Common myeloid progenitor, CD34-positive (primary cell): ENCODE measurements at places on chromosomes 13 and 19.

DNA sequence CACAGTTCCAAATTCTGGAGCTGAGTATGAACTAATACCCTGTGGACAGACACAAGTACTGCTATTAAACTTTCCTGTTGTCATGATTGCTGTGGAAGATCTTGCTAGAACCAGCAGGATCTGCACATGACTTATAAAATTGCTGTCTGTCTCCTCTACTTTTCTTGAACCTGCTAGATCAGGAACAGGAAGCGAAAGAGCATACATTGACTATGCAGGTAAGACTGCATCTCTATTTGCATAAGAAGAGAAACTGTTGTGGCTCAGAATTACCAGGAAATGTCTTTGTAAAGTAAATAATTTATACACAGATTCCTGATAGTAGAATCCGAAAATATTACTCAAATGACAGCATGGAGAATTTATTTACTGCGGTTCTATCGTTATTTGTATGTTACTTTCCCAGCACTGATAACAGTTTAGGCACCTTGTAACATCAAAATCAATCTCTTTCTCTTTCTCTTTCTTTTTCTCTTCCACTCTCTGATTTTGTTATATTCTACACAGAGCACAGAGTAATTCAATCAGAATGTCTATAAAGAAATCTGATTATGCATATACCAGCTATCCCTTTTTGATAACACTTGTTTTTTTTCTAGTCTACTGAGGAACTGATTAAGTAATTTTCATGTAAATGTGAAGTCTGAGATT lies 226.5 kb downstream of the MYO16 start:
- no peaks in the 10 kb centered on the region for H3K4me1 ChIP-seq
- H3K4me3 ChIP-seq = no peak overlapping the region
- H3K27ac ChIP-seq = no peak overlapping the region
- H3K36me3 ChIP-seq = no peaks in the 10 kb centered on the region
- no peak for DNase-seq
- H3K27me3 ChIP-seq = no peaks in the 10 kb centered on the region

GRCh38 chr13:27965740-27966640 lies 3.1 kb downstream of the CDX2 start:
- peaks cover 48% of the 10 kb centered on the region for H3K27me3 ChIP-seq
- H3K27ac ChIP-seq = no peak overlapping the region
- H3K4me1 ChIP-seq = peaks cover 42% of the 10 kb centered on the region
- no peaks in the 10 kb centered on the region for H3K36me3 ChIP-seq
- H3K4me3 ChIP-seq = no peak overlapping the region

DNA sequence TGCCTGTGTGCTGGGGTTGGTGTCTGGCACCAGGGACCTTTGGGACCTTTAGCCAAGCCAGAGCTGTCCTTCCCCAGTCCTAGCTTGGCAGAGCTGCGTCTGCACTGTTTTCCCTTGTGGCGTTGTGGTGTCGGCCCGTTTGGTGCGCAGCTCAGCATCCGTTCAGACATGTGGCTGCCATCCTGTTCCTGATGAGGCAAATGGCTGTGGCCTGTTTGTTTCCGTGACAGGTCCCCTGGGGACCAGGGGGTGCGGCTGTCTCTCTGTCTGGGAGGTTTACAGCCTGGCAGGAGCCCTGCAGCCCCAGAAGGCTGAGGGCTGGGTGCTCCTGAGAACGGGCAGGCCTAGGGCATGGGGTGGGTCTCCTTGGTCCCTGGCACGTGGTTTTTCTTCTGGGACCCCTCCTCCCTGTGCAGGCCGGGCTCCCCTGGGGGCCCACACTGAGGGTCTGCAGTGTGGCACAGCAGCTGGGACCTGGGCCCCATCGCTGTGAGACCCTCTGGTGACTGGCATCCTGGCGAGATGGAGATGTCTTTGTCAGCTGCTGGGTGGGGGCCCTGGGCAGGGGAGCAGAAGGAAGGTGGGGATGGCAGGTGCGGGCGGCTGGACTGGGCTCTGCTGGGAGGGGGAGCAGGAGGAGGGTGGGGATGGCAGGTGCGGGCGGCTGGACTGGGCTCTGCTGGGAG lies 4.0 kb downstream of the SPPL2B start:
- H3K27me3 ChIP-seq = no peaks in the 10 kb centered on the region
- H3K27ac ChIP-seq = peak overlapping the region; percentile 81
- no peak overlapping the region for H3K4me3 ChIP-seq
- DNase-seq = peak; percentile 84
- peaks cover 6% of the 10 kb centered on the region for H3K36me3 ChIP-seq

GRCh38 chr13:43880926-43881325 lies 1.2 kb downstream of the LACC1 start:
- H3K4me3 ChIP-seq = no peak overlapping the region
- no peak overlapping the region for H3K27ac ChIP-seq
- H3K36me3 ChIP-seq = peaks cover 9% of the 10 kb centered on the region
- H3K27me3 ChIP-seq = no peaks in the 10 kb centered on the region
- peaks cover 4% of the 10 kb centered on the region for H3K4me1 ChIP-seq

- no peaks in the 10 kb centered on the region for H3K4me1 ChIP-seq
- H3K4me3 ChIP-seq = no peak overlapping the region
- no peak for DNase-seq
These were observed 273.7 kb downstream of the UQCRFS1 start for GRCh38 chr19:28939236-28939635.

DNA sequence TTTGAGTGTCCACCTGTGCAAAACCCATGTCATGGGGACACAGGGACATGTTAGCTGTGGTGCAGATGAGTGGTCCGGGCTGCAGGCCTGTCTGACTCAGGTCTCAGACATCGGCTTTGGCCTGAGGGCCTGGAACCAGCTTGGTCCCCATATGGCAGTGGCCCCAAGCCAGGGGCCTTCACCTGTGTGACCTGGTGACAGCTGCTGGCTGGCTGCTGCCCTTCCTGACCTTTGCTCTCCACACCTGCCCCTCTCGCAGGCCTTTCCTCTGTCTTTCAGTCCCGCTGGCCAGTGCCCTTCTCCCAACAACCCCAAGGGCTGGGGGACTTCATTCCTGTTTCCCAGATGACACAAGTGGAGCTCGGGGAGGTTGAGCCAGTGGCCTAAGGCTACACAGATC lies 22.9 kb upstream of the LDLR start:
- DNase-seq = no peak
- H3K36me3 ChIP-seq = peaks cover 33% of the 10 kb centered on the region
- no peaks in the 10 kb centered on the region for H3K27me3 ChIP-seq
- peaks cover 4% of the 10 kb centered on the region for H3K4me1 ChIP-seq
- no peak overlapping the region for H3K4me3 ChIP-seq

- DNase-seq = no peak
- no peaks in the 10 kb centered on the region for H3K4me1 ChIP-seq
- no peaks in the 10 kb centered on the region for H3K27me3 ChIP-seq
- no peak overlapping the region for H3K4me3 ChIP-seq
- H3K27ac ChIP-seq = no peak overlapping the region
These were observed 553.9 kb downstream of the RFC3 start for GRCh38 chr13:34371645-34372395.

- peaks cover 35% of the 10 kb centered on the region for H3K4me1 ChIP-seq
- H3K36me3 ChIP-seq = no peaks in the 10 kb centered on the region
- no peaks in the 10 kb centered on the region for H3K27me3 ChIP-seq
- no peak overlapping the region for H3K4me3 ChIP-seq
- DNase-seq = no peak
- H3K27ac ChIP-seq = no peak overlapping the region
These were observed 76.9 kb downstream of the SIPA1L3 start for GRCh38 chr19:37983916-37984315.

DNA sequence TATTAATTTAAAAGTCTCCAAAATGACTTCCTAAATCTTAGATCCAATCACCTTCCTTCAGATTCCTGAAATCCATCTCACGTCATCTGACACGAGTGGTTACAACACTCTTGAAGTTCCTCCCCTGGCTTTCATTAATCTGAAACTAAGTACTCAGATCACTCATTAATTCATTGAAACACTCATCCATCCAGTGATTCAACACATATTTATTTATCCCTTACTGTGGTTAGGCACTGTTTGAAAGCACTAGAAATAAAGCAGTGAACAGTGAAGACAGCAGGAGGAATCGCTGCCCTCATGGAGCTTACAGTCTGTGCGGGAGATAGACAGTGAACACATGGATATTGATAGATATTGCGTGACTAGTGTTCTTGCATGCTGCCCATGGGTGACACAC lies 472.4 kb downstream of the DCT start:
- H3K4me1 ChIP-seq = no peaks in the 10 kb centered on the region
- H3K27ac ChIP-seq = no peak overlapping the region
- no peak overlapping the region for H3K4me3 ChIP-seq
- no peaks in the 10 kb centered on the region for H3K27me3 ChIP-seq
- DNase-seq = no peak
- no peaks in the 10 kb centered on the region for H3K36me3 ChIP-seq

- H3K4me3 ChIP-seq = no peak overlapping the region
- no peaks in the 10 kb centered on the region for H3K27me3 ChIP-seq
- DNase-seq = no peak
These were observed 6.1 kb downstream of the HAUS8 start for GRCh38 chr19:17069193-17069592.

GRCh38 chr13:39985071-39985470 lies 329.6 kb downstream of the COG6 start:
- DNase-seq = no peak
- no peak overlapping the region for H3K4me3 ChIP-seq
- no peak overlapping the region for H3K27ac ChIP-seq
- H3K27me3 ChIP-seq = no peaks in the 10 kb centered on the region
- H3K36me3 ChIP-seq = no peaks in the 10 kb centered on the region

GRCh38 chr19:30608471-30608870 lies 236.3 kb downstream of the ZNF536 start:
- H3K27me3 ChIP-seq = peaks cover 1% of the 10 kb centered on the region
- H3K27ac ChIP-seq = no peak overlapping the region
- no peak for DNase-seq
- no peaks in the 10 kb centered on the region for H3K36me3 ChIP-seq
- H3K4me1 ChIP-seq = no peaks in the 10 kb centered on the region

DNA sequence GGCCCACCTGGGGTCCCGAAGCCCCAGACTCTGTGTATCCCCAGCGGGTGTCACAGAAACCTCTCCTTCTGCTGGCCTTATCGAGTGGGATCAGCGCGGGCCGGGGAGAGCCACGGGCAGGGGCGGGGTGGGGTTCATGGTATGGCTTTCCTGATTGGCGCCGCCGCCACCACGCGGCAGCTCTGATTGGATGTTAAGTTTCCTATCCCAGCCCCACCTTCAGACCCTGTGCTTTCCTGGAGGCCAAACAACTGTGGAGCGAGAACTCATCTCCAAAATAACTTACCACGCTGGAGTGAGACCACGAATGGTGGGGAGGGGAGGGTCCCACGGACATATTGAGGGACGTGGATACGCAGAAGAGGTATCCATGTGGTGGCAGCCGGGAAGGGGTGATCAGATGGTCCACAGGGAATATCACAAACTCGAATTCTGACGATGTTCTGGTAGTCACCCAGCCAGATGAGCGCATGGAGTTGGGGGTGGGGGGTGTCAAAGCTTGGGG lies 1.0 kb upstream of the ICAM5 start:
- H3K4me1 ChIP-seq = no peaks in the 10 kb centered on the region
- peaks cover 36% of the 10 kb centered on the region for H3K27me3 ChIP-seq

DNA sequence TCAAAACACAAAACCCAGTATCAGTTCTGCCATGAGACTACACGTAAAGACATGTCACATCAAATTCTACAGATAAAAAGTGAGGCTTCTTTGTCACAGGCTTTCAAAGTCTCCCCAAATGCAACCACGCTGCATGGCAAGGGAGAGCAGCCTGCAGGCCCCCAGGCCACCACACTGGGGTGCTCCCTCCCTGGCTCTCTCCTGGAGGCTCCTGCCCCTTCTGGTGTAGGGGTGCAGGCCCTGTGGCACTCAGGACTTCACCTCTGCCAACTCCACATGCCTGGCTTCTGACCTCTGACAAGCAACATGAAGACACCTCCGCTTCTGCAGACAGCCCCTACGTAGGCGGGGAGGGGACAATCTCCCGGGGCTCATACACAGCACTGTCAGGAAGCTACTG lies 14.3 kb downstream of the AKAP8 start:
- H3K4me1 ChIP-seq = no peaks in the 10 kb centered on the region
- peak; percentile 17 for DNase-seq
- H3K27ac ChIP-seq = no peak overlapping the region
- H3K36me3 ChIP-seq = peaks cover 68% of the 10 kb centered on the region

DNA sequence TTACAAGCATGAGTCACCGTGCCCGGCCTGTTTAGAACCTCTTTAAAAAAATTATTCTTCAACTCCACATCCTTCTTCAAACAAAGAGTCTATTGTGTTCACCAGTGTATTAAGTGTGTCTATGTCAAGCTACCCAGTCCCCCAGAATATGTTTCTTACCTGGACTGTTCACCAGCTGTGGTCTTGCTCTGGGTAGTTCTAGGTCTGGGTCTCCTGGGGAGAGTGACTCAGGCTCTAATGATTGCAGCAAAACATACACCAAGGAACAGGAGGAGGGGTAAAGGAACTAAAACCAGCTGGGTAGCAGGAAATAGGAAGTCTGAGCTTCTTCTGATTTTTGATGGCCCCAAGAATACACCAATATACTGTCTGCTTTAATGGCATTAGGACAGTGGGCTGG lies at the start of gene FPR1:
Gene FPR1 (minus strand): TSS at position 224 of the 400 bp plus-strand sequence. CDS start 4,884 bp downstream, outside the sequence.
- no peaks in the 10 kb centered on the region for H3K36me3 ChIP-seq
- no peak within 1 kb of the TSS for H3K27ac ChIP-seq
- no peak within 1 kb of the TSS for H3K4me3 ChIP-seq
- no peaks in the 10 kb centered on the region for H3K27me3 ChIP-seq
- no peak for DNase-seq

DNA sequence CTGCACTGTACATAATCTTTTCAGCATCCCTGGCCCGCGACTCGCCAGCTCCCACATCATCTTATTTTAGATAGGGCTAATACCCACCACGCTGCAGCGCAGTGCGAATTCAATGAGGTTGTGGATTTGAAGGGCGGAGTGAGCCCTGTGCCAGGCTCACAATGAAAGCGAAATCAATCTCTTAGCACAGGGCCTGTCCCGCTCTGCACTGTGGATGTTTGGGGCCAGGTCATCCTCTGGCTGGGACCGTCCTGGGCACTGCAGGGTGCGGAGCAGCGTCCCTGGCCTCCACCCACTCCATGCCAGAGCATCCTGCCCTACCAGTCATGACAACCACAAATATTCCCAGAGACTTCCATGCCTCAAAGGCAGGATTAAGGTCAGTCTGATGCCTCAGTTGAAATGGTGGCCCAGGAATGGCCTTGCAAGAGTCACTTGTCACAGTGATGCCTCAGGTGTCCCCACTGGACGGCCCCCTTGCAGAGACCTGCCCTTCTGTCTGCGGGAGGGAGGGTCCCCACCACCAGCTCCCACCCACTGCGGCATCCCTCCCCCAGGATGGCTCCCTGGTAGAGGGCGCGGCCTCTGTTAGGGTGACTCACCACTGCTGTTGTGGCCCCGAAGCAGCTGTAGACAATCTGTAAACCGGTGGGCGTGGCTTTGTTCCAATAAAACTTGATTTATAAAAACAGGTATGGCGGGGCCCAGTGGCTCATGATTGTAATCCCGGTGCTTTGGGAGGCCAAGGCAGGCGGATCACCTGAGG lies 5.6 kb downstream of the UHRF1 start:
- H3K4me1 ChIP-seq = peaks cover 61% of the 10 kb centered on the region
- H3K27me3 ChIP-seq = no peaks in the 10 kb centered on the region
- H3K36me3 ChIP-seq = peaks cover 49% of the 10 kb centered on the region
- peak; percentile 75 for DNase-seq
